ENCODE measurements at places on chromosomes 6 and 20.

DNA sequence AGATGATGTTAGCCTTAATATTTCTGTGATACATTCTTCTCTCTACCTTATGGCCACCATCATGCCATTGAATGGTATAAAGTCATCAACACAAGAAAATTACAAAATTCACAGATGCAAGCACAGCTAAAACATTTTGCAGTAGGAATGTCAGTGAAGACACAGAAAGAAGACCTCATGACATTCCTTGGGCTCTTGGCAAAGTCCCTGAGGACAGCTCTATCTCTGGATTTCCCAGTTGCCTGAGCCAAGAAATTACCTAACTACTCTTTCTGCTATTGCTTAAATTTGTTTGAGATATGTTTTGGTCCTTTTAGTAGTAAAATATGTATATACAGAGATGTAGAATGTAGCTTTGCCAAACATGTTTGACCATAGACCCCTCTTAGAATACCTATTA, 201.0 kb upstream of the STXBP5 start:
- no peak for DNase-seq

- DNase-seq: peak; percentile 72
These were observed 175.0 kb downstream of the GMPR start for GRCh38 chr6:16413399-16413798.

DNA sequence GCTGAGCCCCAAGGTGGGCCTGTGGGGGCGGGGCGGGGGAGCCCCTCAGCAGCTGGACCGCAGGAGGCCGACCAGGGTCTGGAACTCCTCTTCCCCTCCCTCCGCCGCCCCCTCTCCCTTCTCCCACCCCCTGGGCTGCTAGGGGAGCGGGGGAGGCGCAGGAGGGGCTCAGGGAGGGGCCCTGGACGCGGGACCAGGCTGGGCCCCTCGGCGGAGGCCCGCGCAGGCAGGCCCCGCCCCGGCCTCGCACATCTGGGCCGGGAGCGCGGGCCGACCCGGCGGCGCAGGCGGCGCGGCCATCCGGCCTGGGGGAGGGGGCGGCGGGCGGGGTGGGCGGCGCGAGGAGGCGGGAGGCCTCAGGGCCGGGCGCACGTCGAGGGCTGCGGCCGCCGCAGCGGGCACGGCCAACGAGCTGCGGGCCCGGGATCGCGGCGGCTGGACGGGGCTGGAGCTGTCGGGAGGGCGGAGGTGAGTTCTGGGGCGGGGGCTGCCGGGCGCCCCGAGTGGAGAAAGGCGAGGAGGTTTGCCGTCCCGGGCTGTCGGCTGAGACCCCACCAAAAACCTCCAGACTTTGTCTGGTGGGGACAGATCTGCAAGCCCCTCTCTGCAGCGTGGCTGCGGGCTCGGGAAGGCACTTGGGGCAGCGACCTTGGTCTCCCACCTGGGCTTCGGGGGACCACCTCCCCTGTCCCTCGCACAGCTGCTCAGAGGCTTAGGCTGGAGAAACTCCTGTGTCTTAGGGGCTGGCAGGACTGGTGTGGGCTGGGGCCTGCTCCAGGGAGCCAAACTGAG, at the start of gene HSPA12B:
HSPA12B (plus strand) TSS at position 359 of the 792 bp plus-strand sequence. CDS start 5,990 bp downstream, outside the sequence.
- no peak for DNase-seq

GRCh38 chr6:24974182-24975171, 38.7 kb upstream of the RIPOR2 start:
- peak; percentile 59 for DNase-seq

GRCh38 chr20:57707320-57707719, 2.5 kb downstream of the PMEPA1 start:
- no peak for DNase-seq

DNA sequence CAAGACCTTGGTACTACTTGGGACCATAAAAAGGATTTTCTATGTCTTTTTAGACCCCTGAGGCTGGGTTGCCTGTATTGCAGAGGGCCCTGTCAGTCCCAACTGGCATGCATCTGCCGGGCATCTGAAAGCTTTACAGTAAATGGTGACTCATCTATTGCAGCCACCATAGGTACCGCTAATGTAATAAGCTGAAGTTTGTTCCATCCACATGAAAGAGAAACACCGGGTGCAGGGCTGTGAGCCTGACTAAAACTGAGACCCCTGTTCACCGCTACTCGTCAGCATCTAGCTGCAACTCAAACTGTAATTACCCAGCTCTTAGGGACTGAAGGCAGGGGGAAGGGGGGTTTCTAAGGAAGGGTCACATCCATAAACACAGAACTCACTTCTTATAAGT, 49.5 kb downstream of the TRERF1 start:
- peak; percentile 29 for DNase-seq

DNA sequence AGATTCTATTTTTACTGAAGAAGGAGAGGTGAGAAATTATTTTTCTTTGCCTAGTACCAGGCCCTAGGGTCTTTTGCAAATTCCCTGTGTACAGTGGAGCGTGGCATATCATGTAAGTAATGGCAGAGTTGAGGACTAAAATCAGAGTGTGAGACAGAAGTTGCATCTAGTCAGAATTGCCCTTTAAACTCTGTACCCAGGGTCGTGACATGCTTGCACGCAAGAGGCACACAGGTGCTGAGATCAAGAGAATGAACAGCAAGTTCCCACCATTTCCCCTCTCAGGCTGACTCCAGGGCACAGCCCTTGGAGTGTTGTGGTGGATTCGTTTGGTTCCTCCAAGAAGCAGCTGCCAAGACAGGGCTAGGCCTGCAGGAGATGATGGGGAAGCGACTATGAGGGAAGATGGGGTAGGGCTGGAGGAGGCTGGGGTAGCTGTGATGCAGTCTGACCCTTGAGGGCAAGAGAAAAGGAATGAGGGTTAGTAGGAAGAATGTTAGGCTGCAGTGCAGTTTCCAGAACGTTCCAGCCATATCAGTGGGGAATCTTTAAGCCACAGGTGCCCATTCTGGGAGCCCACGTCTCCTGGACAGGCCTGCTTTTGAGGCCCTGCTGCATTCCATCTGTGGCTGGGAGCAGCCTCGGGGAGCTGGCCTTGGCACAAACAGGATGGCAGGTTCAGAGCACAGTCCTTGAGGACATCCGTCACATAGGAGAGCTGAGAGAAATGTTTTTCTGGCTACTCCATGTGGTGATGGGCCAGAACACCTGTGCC, 6.9 kb downstream of the NELFCD start:
- DNase-seq: no peak

DNA sequence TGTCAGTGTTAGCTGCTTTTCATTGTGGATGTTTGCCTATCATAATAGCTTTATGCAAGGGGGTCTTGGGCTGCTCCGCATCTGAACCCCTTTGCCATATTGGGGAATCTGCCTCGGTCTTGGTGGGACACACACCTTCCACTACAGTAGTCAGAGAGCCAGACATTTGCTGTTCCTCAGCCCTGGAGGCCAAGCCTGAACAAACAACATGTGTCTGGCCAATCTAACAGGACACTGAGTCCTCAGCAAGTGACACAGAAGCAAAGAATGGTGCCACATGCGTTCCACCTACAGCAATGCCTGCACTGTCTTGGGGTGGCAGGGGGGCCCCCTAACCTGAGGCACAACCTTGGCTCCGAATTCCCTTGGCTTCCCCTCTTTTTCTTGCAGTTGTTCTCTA, 243.9 kb downstream of the LY86 start:
- DNase-seq: no peak

GRCh38 chr20:61316346-61316745, 64.3 kb downstream of the CDH4 start:
- no peak for DNase-seq

DNA sequence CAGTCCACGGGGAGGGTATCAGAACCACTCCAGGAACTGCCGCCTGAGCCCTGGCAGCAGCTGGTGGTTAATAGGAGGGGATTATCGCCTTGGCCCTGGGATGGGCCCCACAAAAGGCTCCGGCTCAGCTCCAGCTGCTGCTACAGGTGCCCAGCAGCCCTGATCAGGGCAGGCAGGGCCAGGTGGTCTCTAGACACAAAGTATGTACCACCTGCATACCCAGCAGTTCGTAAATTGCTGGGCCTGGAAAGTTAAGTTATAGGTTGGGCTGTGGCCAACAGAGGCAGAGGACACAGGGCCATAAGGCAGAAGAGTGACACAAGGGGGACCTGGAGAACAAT, 35.1 kb downstream of the RRBP1 start:
- no peak for DNase-seq

- DNase-seq: no peak
These were observed 26.6 kb downstream of the BPIFB1 start for GRCh38 chr20:33309631-33310030.

- DNase-seq: peak; percentile 33
These were observed 622 bp downstream of the SS18L1 start for GRCh38 chr20:62143957-62144825.

DNA sequence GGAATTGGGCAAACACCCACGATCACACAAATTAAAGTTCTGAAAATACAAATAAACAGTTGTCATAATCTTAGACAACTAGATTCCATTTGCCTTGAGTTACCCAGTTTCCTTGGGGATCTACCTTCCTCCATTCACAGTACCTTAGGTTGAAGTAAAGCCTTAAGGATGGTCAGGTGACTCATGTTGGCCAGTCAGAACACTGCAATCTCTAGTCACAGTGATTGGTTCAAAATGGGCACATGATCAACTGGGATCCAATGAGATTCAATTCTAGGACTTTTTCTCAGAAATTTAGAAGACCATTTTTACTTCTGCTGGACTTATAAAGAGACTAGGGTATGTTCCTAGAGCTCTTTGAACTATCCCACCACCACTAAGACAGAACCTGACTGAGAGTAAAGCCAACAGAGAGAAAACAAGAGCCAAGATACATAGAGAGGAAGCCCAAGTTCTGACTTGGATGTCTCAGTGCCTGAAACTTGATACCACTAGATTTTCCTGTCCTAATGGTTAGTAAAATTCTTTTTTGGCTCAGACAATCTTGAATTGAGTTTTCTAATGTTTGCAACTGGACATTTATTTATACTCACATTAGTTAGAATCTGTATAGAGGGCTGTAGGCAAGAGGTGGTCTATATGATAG, 8.6 kb upstream of the CLIC5 start:
- no peak for DNase-seq

DNA sequence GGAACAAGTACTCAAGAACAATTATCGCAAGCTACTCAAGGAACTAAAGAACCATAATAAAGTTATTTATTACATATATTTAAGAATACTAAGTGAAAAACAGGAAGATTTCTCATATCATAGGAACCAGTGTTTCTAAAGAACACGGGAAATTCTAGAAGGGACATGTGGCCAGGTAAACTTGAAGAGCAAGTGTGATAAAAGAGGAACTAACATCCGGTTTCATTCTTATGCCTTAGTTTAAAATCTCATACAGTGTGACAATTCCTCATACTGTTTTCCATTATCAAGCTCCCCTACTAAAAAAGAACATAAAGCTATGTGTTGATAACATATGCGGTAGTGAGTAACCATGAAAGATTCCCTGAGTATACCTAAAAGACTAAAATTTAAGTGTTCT, 163.5 kb upstream of the SHLD1 start:
- DNase-seq: no peak

DNA sequence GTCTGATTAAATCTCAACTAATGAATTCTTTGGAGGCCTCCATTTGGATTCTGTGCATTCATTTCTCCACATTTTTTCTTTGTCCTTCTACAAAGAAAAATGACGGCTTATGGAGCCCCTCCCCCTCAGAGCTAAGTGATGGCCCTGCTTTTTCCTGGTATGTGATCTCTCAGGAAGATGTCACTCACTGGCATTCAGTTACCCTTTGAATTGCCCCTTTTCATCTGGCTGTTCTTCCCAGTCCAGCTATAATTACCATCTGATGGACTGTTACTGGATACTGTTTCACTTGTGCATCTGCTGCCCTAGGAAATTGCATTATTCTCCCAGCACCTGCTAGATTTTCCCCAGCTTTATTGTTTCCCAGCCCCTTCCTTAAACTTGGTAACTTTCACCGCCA, 151.9 kb downstream of the CFAP61 start:
- DNase-seq: no peak

GRCh38 chr6:102187186-102187585, 793.7 kb downstream of the GRIK2 start:
- DNase-seq: no peak

DNA sequence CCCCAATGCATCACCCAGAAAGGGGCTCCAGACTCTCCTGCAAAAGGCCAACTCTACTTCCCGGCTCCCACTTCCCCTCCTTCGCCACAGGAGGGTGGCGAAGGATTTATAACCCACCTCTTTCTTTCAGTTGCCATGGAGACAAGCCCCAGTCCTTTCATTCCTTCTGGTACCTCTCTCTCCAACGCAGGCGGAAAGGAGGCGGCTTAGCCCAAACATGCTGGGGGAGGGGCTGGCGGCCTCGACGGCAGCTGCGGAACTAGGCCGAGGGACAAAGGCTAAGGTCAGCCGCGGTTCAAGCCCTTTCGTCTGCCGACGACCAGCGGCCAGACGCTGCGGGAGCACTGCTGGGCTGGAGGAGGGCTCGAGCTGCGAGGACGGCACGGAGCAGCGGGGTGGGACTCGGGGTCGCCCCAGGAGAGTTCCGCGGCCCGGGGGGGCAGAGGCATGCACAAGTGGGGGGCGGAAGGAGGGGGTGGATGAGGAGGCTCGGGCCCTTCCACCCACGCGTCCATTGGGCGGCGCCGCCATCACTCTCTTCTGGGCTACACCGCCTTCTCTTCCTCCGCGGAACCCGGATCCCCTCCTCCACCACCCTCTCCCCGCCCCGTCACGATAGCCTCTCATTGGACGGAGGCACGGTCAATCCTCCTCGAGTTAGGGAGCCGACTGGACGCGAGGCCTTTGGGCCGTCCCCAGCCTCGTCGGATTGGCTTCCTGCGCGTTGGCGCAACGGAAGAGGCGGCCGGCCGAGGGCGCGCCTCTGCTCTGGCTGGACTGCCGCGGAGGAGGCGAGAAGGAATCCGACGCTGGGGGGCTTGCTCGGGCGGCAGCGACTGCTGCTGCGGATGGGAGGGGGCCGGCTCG, at the start of gene PANK2:
PANK2 (plus strand) TSS at position 766 of the 867 bp plus-strand sequence.
- peak; percentile 96 for DNase-seq

GRCh38 chr20:38170826-38171674, 6.0 kb upstream of the TGM2 start:
- DNase-seq: no peak

DNA sequence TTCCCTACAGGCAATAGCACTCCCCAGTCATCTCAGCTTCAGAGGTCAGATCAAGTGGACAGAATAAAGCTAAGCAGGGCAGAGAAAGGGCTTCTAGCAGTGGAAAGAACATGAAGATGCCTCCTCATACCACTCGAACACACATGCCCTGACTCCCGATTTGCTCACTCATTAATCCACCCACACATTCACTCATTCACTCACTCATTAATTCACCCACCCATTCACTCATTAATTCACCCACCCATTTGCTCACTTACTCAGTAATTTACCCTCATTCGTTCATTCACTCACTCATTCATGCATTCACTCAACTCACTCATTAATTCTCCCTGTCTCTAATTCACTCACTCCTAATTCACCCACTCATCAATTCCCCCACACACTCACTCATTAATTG, 43.9 kb downstream of the HNF4A start:
- no peak for DNase-seq

- no peak for DNase-seq
These were observed 139.9 kb downstream of the COL9A1 start for GRCh38 chr6:70162972-70163371.

GRCh38 chr6:84193114-84193708, 34.2 kb downstream of the CEP162 start:
- DNase-seq: no peak

GRCh38 chr6:80464901-80465300, 358.4 kb downstream of the BCKDHB start:
- no peak for DNase-seq

GRCh38 chr20:58755062-58755697, 62.6 kb downstream of the NPEPL1 start:
- no peak for DNase-seq

Data from CD4-positive, CD25-positive, alpha-beta regulatory T cell (primary cell).